NCI-H2107 (cell line): ENCODE measurements at places on chromosomes 6 and 20.

DNA sequence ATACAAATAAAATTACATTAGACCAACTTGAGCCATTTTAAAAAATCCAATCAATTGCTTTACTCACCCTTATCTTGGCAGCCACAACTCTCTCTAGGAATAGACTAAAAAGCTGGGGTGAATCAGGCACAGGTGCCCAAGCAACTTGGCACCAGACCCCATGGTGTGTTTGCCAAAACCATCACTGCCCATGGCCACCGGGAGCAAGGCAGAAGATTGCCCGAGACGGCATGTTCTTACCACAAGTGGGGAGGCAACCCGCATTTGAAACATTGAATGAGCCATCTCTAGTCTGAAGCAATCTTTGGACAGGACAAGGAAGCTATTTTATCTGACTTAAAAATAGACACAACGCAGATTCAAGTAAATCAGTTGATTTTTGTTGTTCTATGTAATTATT is 69.0 kb downstream of the SMLR1 start:
- no peak for DNase-seq

GRCh38 chr20:19252451-19253120 is 40.1 kb downstream of the SLC24A3 start:
- DNase-seq: no peak

DNA sequence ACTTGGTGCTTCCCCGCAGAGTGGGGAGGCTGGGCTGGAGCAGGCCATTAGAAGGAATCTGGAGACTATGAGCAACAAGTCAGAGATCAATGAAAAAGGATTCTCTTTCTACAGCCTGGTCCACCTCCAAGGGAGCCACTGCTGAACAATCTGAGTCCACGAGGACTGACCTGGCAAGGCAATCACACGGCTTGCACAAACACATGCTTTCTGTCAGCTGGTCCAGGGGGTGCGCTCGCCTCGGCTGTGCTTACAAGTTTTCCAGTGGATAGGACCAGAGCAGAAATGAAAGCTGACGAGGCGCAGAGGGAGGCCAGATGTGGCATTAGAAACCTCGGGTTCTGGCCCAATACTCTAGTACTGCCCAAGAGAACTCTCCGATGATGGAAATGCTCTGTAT is 18.1 kb downstream of the KCNK5 start:
- no peak for DNase-seq

- no peak for DNase-seq
Observed at GRCh38 chr6:90290811-90291420, 5.7 kb downstream of the BACH2 start.

- DNase-seq: no peak
Observed at GRCh38 chr6:164753517-164753916, 555.9 kb downstream of the C6orf118 start.

DNA sequence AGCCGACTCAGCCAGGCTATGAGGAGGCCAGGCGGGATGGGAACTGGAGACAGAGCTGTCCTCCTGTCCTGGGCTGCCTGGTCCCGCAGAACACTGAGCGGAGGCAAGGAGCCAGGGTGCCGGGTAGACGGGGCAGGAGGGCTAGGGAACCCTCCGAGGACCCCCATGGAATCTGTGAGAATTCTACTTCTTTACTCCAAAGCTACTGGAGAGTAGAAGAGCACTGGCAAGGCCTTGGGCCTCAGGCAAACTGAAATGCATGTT is 14.9 kb downstream of the DACT2 start:
- DNase-seq: no peak

GRCh38 chr20:24411003-24411833 is 58.2 kb upstream of the SYNDIG1 start:
- DNase-seq: no peak

DNA sequence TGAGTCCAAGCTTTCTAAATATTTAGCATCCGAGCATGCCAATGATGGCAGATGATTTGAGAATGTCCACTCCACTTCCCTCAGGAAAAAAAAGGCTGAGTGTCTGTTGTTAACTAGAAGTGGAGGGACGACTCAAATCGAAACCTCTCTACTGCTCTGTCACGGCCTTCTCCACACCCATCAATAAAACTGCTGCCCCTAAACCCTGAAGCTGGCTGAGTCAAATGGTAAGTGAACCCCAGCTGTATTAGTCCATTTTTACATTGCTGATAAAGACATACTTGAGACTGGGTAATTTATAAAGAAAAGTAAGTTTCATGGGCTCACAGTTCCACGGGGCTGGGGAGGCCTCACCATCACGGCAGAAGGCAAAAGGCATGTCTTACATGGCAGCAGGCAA is 707.0 kb downstream of the QKI start:
- no peak for DNase-seq

- no peak for DNase-seq
Observed at GRCh38 chr6:138535728-138536455, 36.6 kb upstream of the NHSL1 start.

DNA sequence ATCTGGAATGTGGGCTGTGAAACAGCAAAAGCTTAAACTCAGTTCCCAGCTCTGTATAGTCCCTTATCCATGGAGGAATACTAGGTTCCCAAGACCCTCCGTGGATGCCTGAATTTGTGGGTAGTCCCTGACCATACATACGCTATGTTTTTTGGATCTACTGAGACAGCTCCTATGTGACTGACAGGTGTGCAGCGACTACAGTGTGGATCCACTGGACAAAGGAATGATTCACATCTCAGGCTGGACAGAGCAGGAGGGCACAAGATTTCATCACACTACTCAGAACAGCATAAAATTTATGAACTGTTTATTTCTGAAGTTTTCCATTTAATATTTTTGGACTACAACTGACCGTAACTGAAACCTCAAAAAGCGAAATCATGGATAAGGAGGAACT is 125.3 kb downstream of the MAP7 start:
- no peak for DNase-seq

DNA sequence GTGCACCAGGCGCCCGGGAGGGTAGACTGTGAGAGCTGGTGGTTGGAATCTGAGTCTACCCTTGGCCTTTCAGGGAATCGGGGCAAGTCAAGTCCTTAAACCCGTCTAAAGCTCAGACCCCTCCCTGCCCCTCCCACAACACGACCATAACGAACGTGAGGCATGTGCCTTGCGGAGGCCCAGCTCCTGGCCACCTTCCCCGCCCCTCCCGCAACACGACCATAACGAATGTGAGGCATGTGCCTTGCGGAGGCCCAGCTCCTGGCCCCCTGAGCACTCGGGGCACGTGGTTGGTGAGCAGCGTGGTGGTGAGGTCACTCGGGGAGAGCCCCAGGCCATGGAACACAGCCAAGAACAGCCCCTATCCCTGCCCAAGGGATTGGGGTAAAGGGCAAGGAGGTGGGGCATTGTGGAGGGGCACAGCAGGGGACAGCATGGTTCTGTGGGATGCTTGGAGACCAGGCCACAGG is 132.2 kb downstream of the TAF4 start:
- DNase-seq: no peak

- no peak for DNase-seq
Observed at GRCh38 chr6:116238083-116238482, 15.8 kb downstream of the TSPYL4 start.

DNA sequence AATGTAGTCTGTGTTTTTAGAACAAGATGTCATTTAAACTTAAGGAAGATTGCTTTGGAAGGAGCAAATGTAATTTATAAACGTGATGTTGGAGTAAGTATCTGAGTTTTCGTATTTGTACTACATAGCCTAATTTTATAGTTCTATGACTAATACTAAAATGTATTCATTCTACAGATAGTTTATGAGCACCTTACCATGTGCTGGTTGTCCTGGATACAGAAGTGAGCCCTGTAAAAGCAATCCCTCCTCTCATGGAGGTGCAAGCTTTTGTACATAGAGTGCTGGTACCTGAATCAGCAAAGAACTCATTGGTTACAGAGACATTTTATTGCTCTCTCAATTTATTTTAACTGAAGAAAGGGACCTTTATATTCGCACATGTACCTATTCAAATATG is 27.1 kb downstream of the TBPL1 start:
- no peak for DNase-seq

DNA sequence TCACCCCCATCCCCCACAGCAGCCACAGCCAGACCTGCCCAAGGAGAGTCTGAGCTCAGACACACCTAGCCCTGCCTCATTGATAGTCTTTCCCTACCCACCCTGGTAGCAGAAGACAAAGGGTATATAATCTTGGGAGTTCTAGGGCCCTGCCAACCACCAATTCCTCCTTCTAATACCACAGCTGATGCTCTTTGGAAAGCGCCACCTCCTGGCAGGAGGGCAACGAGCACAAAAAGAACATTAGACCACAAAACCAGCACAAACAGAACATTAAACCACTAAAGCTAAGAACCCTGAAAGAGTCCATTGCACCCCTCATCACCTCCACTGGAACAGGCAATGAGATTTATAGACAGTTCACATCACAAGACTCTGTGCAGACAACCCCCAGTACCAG is 195.8 kb upstream of the FUT9 start:
- DNase-seq: no peak

DNA sequence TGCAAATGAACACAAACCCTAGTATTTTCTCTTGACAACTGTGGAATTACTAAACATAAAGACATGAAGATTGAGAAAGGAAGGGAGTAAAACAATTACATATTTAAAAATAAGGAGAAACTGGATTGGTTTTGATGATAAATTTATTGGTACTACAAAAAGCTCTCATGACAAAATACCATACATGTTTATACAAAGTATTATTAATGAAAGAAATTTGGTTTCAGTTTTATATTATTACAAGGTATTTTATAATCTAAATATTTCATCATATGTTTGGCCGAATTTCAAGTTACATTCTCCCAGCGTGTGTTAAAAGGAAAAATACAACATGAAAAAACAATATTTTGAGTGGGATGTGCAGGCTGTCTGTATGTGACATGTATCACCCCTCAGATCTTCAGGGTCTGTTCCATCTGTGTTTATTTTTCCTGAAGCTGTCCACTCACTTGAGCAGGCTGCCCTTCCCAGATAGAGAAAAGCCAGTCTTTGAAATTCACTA is 568.4 kb downstream of the NKAIN2 start:
- no peak for DNase-seq

- no peak for DNase-seq
Observed at GRCh38 chr6:20169119-20169557, 43.1 kb downstream of the MBOAT1 start.
